ENCODE measurements at places on chromosomes 11 and 22. TPM values are rescaled to one million over a fixed set of nuclear protein-coding genes. Genes with fewer than 3 reads are reported as not detected.

The PARVA gene
- total RNA-seq, result 16.7 TPM

DNA sequence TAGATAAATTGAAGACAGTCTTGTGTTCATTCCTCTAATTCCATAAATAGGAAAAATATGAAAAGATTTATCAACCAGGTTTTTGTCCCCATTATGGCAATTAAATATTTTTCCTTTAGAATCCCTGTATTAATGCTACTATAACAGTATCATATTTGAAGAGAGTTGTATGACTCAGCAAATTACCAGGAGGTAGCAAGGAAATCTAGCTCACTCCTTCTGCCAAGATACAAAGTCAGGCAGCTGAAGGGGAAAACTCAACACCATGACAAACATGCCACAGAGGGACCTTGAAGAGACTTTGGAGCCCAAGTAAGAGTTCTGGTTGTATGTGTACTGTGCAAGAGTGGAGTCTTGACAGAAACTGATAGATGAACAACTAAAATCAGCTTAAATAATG lies 143.3 kb downstream of the GUCY1A2 start:
- no peak for DNase-seq

- DNase-seq, result no peak
Observed at GRCh38 chr11:7688238-7688826, 15.0 kb upstream of the CYB5R2 start.

DNA sequence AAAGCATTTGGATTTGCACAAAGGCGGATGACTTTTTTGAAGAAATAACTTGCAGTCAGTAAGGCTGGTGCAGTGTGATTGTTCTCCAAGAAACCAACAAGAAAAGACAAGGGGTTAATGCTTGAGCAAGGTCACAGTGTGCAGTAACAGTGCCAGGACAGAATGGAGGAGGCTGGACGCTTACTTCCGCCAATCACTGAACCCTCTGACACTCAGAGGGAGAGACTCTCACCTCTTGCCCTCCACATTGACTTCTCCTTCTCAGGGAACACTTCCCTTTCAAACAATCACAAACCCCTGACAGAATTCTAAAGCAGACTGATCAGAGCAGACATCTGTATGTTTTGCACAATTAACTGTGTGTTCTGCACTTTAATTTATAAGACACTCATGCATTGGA lies 228.4 kb downstream of the BLID start:
- no peak for DNase-seq

The CAPN1 gene
- total RNA-seq, result 594 TPM

All from HT-29 (cell line).